Fibroblast of lung (primary cell): ENCODE measurements at places on chromosomes 1 and 21.
A peak's percentile ranks its signal among the peaks of the same experiment; 100 is the strongest.

DNA sequence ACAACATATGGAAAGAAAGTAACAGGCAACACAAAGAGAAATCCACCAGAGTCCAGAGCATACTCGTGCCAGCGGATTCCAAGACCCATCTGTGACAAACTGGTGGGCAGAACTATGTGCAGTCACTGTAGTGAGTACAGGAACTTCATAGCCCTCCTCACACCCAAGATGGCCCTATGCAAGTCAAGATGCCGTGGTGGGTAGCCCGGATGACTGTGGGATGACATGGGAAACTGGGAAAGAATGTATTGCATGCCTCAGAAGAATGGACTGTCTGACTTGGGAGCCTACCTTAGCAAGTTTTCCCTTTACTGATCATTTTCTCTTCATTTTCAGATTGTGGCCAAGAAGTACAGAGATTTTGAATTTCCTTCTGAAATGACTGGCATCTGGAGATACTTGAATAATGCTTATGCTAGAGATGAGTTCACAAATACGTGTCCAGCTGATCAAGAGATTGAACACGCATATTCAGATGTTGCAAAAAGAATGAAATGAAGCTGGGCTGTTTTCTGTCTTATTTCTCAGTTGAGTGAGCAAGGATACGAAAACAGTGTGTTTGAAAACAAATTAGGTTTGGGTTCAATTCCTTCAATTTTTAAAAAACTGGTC is 47.3 kb downstream of the CLIC6 start:
- no peak for DNase-seq

DNA sequence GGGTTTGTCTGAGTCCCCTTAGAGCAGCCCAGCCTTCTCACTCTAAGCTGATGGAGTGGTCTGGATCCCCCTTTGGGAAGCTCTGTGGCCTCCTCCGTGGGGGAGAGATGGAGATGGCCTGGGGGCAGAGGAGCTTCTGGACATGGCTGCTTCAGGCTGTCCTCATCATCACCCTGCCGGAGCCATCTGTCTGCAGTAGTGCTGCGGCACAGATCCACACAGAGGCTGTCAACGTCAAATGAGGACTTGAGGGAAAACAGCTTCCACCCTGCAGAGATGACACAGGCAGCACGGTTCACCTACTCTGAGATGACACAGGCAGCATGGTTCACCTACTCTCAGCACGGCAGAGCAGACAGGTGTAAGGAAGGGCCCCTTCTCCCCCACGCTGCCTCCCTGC is 134.3 kb downstream of the IGSF21 start:
- no peak for DNase-seq

- DNase-seq, result peak; percentile 67
Observed at GRCh38 chr1:211511947-211512346, 20.0 kb upstream of the RD3 start.

DNA sequence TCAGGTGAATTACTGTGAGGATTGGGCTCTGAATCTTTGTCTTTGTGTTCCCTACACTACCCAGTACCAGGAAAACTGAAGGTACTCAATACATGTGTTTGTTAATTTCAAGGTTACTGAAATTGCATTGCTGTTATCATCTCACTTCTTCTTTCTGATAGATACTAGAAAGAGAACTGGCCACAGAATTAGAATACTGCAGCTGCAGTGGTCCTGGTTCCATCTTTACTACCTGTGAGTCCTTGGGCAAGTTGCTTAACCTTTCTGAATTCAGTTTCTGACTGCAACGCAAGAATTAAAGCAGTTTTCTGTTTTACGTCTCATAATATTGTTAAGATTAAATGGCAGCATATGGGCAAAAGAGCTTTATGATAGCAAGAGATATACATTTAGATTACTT is 263.5 kb downstream of the LMO4 start:
- DNase-seq, result no peak

GRCh38 chr1:213083112-213083445 is 32.0 kb downstream of the RPS6KC1 start:
- DNase-seq, result no peak

- DNase-seq, result no peak
Observed at GRCh38 chr1:19769211-19769932, 30.3 kb downstream of the TMCO4 start.

- no peak for DNase-seq
Observed at GRCh38 chr1:116833718-116834117, 76.0 kb upstream of the PTGFRN start.

DNA sequence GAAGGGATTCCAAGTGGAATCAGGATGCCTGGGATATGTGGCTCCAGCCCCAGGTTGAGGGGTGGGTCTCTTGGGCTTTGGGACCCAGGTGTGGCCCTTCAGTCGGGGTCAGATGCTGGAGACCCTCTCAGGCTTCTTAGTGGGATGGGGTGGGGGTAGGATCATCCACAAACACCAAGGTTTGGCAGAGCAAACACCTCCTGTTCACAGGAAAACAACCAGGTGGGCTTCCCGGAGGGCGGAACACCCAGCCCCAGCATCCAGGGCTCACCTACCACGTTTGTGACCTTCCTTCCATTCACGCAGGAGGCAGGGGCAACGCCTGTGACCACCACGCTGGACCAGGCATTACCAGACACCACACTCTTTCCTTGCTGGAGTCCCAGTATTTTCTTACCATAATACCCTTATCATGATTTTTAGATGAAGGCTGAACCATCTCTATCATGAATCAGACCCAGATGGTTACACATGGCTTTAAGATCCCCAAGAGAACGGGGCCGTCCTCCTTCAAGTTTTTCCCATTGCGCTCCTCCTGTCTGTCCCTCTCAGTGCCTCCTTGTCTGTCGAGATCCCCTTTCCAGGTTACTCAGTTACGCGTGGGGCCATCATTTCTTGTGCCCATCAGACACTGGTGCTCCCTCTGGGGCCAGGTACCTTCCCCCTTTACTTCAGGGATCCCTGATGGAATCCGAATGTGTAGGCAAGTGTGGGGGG is 428.2 kb downstream of the NPHP4 start:
- DNase-seq, result no peak

DNA sequence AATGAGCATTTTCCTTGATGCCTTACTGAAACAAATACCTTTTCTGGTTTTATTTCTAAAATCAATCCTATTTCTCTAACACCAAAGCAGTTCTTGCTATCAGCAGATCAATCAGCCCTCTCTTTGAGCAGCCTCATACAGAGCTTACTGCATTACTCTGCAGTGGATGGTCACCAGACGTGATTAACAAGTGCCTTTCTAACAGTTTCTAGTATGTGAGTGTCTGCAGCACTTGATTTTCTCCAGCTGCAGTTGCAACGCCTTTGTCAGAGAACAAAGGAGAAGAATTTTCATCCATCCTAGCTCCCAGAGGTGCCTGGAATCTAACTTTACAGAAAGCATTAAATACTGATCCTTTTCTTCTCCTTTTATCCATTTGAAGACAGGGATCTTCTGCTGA is 177.3 kb upstream of the SGIP1 start:
- DNase-seq, result no peak

DNA sequence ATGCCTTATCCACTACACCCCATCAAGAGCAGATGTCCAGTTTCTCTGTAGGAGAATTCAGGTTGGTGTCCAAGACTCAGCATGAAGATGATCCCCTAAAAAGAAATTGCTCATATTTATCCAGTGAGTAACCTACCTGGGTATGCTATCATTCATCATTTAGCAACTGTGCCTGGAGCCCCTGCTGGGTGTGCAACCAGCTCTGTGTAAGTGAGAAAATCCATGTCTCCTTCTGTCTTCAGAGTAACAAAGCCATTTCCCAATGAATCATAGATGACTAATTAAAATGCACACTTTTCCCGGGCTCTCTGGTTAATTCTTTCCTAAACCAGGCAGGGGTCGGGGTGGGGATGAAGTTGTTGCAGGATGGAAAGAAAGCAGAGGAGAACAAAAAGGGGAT is 35.8 kb downstream of the OLFML3 start:
- DNase-seq, result peak; percentile 50

DNA sequence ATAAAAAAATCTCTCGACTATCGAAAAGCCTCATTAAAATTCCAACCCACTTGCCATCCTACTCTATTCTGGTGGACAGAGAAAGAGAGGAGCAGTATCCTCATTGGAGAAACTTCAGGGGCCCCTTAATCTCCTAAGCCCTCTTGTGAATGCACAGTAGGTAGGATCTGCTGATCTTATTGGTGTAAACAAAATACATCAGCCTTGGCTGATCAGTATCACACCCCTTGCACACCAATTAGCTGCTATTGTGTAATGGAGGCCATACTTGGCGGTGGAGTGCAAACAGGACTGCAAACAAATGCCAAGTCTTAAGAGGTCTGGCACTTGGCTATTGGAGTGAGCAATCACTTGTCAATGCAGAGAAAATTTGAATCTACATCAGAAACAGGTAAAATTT is 15.7 kb downstream of the VCAM1 start:
- peak; percentile 33 for DNase-seq

DNA sequence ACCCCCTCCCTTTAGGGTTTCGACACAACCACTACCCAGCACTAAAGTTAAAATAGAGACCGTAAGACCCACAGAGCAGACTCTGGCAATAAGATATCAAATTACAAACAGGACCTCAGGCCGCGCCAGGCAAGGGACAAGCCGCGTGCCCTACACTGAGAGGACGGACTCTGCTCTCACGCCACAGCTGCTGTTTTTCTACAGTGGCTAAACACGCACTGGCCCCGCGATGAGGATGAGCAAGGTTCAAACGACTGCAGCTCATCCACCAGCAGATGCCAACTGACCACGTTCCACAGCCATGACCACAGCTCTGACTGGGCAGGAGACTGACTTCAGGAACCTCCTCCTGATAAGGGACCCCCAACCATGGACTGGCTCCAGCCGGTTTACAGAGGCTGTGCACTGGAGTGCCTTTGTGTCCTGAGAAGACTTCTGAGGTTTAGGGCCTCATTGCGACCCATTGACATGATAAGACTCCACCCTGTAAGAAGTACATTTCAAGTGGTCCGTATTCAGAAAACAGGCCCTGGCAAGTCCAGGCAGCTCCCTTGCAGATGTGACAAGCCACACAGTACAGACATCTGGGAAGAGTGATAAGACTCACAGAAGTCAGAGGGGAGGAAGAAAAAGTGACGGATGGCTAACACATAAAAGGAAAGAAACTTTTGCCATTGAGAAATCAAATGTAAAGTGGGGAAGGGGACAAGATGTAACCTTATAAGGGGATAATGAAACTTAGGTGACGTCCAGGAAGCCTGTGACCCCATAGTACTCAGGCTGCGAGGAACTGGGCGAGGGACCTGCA is 1.5 kb upstream of the KRTAP10-6 start:
- no peak for DNase-seq

GRCh38 chr1:161052899-161053298 is 7.1 kb upstream of the USF1 start:
- DNase-seq, result no peak

DNA sequence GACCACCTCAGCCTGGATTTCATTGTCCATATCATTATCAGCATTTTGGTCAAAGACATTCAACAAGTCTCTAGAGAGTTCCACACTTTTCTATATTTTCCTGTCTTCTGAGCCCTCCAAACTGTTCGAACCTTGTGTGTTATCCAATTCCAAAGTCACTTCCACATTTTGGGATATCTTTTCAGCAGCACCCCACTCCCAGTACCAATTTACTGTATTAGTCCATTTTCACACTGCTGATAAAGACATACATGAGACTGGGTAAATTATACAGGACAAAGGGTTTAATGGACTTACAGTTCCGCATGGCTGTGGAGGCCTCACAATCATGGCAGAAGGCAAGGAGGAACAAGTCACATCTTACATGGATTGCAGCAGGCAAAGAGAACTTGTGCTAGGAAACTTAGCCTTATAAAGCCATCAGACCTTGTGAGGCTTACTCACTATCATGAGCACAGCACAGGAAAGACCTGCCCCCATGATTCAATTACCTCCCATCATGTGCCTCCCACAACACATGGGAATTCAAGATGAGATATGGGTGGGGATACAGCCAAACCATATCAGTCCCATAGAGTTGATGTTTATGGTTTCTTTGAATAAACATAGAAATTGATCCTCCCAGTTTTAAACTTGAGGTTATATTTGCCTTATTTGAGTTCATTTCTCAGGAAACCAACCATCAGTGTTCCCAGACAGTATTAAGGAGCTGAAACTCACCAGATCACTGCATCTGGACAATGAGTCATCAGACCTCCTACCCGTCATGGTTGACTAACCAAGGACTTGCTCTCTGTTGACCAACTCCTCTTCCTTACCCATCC is 322.7 kb upstream of the DUSP10 start:
- peak; percentile 82 for DNase-seq

GRCh38 chr1:37469386-37469785 is 5.0 kb upstream of the ZC3H12A start:
- no peak for DNase-seq

DNA sequence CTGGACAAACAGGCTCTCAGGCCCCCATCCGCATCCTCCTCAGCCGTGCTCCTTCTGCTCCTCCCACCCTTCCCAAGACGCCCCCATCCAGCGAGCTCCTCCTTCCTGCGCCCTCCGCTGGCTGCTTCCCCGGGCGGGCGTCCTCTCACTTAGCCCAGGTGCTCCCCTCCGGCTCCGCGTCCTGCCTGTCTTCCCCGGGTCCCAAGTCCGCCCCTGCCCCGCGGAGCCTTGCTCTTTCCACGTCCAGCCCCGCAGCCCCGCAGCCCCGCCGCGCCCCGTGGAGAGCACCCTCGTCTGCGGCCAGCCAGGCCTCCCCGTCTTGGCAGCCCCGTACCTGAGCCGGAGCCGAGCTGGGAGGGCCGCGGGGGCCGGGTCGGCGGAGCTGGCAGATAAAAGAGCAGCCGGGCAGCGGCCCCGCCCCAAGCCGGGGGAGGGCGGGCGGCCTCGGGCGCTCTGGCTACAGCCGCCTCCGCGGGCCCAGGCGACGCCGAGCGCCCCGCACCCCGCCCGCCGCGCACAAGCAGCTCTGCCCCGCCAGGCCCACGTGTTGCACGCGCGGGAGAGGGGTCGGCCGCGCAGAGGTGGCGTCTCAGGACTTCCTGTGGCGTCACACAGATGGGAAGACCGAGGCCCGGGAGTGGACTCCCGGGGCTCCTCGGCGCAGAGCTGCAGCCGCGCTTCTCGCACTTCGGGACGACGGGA is at the start of gene PAQR7:
TSS of gene PAQR7 (minus strand) at position 555 of the 702 bp plus-strand sequence. CDS start 11,869 bp downstream, outside the sequence.
- DNase-seq, result peak; percentile 85

DNA sequence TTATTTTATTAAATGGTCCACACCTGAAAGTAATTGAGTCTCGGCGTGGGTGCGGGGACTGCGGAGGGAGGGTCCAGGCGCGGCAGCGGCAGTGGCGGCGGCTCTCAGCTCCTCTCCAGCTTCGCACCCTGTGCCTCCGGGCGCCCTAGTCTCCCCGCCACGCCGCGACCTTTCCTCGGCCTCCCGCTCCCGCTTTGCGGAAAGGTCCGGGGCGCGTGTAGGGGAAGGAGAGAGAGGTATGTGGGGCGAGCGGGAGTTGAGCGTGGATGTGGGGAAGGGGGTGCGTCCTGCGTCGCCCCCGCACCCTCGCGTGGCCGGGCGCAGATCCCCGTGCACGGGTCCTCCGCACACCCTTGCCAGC is 13.4 kb upstream of the ALX3 start:
- no peak for DNase-seq
